ENCODE measurements at places on chromosomes 5 and 9.
A peak's percentile ranks its signal among the peaks of the same experiment; 100 is the strongest.

GRCh38 chr5:10501554-10502075, 59.9 kb downstream of the ROPN1L start:
- no peak for DNase-seq

DNA sequence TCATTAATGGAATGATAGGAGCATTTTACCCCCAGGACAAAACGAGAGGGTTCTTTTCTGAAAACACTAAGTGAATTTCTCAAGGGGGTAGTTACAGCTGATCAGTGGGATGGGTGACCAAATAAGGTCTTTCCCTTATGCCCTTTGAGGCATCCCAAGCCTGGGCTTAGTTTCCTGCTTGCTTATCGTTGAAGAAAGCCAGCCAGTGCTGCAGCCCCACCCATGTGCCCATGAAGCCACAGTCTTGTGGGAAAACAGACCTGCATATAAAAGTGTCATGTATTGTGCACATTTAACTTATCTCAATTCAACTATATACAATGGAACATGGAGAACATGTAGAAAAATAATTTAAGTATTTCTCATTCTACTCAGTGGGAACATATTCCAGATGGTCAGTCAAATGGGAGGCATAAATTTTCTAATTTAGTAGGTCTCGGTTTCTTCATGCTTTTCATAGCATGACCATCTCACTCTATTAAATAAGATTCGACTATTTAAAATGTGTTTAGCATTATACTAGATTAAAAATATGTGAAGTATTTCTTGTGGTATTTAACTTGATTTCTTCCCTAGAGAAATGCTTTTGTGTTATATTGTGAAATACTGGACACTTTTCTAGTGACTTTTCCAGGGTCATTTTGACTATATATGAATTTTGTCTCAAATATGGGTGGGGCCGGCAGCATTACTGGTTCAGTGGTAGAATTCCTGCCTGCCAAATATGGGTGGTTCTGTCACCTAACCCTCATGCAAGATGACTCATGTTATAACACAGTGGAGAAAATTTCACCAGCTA, 189.7 kb upstream of the SGCD start:
- DNase-seq: no peak

DNA sequence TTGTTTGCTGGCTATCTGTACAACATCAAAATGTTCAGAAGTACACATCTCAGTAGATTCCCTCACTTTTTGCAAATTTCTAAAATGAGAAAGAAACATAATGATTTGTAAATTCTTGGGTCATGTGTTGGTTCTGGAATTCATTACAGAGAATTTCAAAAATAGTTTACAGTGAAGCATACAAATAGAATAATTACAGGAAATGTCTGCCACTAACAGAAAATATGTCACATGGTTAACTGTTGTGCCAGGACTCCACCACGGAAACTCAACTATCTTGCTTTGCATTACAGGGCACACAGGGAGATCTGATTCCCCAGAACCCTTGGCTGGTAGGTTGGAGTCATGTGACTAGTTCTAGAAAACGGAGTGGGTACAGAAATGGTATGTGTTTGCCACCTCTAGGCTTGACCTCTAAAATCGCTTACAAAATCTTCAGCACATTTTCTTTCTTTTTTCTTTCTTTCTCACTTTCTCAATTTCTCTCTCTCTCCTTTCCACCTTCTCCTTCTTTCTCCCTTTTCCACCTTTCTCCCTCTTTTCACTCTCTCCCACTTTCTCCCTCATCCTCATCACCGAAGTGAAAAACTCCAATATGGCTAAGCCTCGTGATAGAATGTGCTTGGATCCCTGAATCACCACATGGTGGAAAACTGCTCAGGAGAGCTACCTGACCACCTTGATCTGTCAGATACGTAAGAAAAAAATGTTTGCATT, 32.4 kb downstream of the RASEF start:
- no peak for DNase-seq

DNA sequence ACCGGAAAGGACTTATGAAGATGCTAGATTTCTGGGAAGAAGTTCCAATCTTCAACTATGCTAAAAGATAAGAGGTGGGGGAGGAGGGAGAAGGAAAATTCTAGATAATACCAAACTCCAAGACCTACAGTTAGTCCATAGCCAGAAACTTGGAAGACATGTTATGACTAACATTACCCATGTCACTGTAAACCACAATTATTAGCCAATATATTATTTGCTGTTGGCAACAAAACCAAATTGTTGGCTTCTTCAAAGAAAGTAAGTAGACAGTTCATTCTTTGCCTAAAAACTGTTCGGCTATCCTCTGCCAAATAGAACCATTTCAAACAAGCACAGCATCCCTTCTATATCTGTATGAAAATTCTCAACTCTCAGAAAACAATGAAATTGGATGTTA, 25.1 kb downstream of the PRLR start:
- DNase-seq: no peak

- DNase-seq: no peak
These were observed 247.4 kb downstream of the ARL15 start for GRCh38 chr5:54062958-54063357.

GRCh38 chr5:142845402-142845921, 75.3 kb downstream of the ARHGAP26 start:
- peak; percentile 74 for DNase-seq
